H7 (cell line): ENCODE measurements at places on chromosomes 6 and 20.

- no peak for DNase-seq
These were observed 4.3 kb downstream of the EYA4 start for GRCh38 chr6:133245422-133245903.

DNA sequence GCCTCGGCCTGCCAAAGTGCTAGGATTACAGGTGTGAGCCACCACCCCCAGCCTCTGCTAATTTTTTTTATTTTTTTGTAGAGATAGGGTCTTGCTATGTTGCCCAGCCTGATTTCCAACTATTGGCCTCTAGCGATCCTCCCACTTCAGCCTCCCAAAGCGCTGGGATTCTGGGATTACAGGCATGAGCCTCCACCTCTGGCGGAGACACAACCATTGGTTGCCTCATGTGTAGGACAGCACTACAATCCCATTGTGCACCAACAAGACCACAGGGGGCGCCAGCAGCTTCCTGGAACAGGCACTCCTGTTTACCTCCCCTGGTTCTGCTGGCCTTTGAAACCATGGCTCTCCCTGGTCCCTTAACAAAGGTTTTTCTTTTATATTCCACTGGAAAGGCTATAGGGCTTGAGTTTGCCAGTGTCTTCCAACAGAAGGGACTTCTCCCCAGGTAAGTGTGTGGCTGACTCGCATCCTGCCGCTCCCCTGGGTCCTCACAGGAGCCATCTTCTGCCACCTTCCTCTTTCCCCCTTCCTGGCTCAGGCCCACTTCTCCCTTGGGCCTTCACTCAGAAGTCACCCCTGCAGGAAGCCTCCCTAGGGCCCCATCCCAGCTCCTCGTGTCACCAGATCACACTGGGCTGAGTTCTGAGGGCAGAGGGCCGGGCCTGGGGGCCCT, 39.2 kb upstream of the TLDC2 start:
- peak; percentile 89 for DNase-seq

- DNase-seq, result no peak
These were observed 31.2 kb downstream of the HLA-E start for GRCh38 chr6:30520522-30520921.

DNA sequence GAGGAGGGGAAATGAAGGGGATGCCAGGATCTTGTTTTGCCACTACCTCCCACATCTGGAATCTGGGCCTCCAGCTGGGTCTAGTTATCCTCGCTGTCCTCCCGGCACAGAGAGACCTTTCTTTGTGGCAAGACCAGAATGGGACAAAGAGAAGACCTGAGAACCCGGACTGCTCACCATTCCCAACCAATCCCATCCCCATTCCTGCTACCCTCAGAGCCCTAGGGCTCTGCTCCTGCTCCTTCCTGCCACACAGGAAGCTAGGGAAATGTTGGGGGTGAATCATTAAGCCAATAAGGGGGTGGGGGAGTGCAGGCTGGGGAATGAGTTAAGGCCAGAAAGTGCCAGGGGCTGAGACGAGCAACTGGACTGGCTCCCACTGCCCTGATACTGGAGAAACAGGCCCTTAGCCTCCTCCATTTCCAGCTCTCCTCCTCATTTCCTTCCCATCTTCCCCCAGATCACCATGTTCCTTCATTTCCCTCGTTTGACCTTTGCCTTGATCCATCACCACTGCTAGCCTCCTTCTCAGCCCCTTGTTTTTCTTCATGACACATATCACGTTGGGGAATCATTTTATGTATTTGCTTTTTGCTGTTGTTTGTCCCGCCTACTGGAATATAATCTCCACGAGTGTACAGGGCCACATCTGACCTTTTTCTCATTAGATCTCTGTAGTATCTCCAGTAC, 4.6 kb upstream of the IER3 start:
- no peak for DNase-seq

DNA sequence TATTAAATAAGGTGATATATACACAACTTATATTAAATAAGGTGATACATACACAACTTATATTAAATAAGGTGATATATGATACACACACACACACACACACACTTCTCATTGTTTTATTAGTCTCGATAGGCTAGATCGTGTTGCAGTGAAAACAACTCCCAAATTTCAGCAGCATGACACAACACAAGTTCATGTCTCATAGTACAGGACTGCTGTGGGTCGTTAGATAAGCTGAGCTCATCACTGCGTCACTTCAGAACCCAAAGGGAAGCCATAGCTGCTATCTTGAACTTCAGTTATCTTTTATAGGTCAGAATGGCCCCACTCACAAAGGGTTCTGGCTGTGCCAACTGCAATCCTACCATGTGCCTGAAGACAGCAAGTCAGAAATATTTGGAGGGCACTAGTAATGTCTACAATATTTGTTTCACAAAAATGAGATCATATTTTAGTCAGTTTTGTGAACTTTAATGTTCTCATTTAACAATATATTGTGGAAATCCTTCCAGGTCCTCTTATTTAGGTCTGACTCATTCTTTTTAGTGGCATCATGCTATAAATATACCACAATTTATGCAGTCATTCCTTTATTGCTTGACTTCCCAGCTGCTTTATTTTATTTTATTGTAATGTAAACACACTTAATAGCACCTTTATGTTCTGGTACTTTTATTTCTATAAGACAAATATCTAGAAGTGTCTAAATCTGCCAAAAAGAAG, 290.2 kb downstream of the PHACTR1 start:
- DNase-seq, result no peak

GRCh38 chr6:69164564-69165229, 529.6 kb downstream of the ADGRB3 start:
- peak; percentile 42 for DNase-seq

DNA sequence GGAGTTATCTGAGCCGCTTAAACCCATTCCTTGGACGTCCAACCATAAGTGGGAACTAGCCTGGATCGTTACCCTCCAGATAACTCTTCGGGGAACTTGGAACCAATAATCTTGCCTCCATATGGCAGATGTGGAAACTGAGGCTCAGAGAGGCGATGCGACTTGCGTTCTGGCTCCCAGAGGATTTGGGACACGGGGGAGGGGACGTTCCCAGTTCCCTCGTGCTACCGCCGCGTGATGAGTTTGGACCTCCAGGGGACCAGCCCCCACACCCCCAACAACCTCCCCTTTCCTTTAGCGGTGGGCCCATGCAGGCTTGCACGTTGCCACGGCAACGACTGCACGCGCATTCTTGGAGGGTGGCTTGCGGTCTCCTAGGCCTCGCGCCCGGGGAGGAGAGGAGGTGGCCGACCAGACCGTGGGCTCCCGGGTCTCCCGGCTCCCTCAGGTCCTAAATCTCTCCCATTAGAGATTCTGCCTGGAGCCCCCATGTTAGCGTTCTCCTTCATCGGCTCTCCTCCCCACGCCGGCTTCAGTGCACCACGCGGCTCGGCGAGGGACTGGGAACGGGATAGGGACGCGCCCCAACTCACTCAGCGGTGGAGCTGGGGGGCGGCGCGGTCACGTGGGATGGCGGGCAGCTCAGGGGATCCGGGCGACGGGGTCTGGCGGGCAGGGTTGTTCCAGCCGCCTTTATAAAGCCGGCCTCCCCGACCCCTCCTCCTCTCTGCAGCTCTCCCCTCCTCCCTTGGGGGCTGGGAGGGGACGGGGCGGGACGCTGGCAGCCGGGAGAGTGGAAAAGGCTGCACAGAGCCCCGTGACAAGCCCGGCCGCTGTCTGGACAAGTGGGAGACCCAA, at the start of gene PLTP:
Gene PLTP (minus strand): TSS at position 670 of the 858 bp plus-strand sequence. CDS start 703 bp downstream, outside the sequence.
- DNase-seq, result peak; percentile 93

DNA sequence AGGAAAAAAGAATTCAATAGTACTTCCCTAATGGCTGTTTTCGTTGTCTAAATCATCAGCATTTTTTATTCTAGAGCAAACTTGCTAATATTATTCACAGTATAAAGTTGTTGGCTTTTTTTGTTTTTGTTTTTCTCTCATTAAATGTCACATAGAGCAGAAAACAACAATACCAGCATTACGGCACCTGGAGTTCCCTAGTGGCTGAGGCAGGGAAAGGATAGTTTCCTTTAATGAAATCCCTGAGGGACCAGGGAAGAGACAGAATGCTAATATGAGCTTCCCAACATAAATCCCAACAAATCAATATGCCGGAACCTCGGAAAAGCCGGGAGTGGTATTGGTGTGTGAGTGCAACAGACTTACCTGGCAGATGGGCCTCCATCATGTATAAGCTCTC, 235.2 kb upstream of the ASCC3 start:
- no peak for DNase-seq

- DNase-seq, result no peak
These were observed 35.3 kb downstream of the ZMYND8 start for GRCh38 chr20:47320990-47321805.

GRCh38 chr20:8568075-8568474, 436.0 kb downstream of the PLCB1 start:
- no peak for DNase-seq

GRCh38 chr6:117232196-117232595, 33.2 kb upstream of the VGLL2 start:
- DNase-seq, result no peak

DNA sequence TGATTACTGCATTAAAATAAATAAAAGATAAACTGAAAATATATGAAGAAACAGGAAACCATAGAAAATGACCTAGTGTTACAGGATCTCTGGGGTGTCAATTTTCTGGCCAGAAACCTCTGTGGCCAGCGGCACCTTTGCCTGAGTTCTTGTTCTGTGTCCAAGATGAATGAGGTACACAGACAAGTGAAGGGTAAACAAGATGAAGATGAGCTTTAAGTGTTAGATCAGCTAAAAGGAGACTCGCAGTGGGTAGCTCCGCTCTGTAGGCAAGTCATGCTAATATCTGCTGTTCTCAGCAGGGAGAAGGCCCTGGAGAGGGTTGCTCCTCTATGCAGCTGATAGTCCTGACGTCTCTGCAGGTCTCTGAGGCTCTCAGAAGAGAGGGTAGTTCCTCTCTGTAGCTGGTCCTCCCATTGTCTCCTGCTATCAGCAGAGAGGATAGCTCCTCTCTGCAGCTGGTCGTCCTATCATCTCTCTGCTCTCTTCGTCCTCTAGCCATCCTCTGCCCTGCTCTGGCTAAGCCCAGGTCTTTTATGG, 35.9 kb upstream of the TBC1D22B start:
- peak; percentile 25 for DNase-seq

DNA sequence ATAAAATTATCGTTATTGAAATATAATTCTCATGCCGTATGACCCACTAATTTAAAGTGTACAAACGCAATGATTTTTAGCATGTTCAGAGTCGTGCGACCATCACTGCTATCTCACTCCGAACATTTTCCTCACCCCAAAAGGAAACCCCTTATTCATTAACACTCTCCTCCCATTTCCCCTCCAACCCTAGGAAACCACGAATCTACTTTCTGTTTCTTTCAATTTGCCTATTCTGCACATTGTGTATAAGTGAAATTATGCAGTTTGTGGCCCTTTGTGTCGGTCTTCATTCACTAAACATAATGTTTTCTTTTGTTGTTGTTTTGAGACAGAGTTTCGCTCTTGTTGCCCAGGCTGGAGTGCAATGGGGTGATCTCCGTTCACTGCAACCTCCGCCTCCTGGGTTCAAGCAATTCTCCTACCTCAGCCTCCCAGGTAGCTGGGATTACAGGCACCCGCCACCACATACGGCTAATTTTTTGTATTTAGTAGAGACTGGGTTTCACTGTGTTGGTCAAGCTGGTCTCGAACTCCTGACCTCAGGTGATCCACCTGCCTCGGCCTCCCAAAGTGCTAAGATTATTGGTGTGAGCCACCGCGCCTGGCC, 99.7 kb upstream of the ZNF217 start:
- no peak for DNase-seq

- DNase-seq, result no peak
These were observed 39.7 kb downstream of the SLC35D3 start for GRCh38 chr6:136961848-136962247.

- no peak for DNase-seq
These were observed 25.0 kb upstream of the RNF144B start for GRCh38 chr6:18362058-18362561.

- DNase-seq, result no peak
These were observed 399.2 kb downstream of the TAF4 start for GRCh38 chr20:61666471-61666832.

- peak; percentile 32 for DNase-seq
These were observed 61.2 kb downstream of the IGF2R start for GRCh38 chr6:160030103-160030502.

- no peak for DNase-seq
These were observed 10.6 kb downstream of the PDYN start for GRCh38 chr20:1983301-1983700.

DNA sequence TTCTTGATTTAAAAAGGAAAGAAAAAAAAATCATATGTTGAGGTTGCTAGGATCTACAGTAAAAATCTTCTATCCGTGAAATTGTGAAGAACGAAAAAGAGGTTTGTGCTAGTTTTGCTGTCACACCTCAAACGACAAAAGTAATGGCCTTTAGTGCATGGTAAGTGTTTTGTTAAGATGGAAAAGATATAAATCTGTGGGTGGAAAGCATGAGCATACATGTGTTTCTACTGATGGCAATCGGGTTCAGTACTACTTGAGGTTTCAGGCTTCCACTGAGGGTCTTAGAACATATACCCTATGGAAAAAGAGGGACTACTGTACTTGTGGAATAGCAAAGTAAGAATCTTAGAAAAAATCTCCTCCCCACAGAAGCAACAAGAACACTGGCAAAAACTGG, 58.0 kb downstream of the AHI1 start:
- DNase-seq, result no peak

- DNase-seq, result no peak
These were observed 56.4 kb downstream of the AIG1 start for GRCh38 chr6:143117108-143117507.

DNA sequence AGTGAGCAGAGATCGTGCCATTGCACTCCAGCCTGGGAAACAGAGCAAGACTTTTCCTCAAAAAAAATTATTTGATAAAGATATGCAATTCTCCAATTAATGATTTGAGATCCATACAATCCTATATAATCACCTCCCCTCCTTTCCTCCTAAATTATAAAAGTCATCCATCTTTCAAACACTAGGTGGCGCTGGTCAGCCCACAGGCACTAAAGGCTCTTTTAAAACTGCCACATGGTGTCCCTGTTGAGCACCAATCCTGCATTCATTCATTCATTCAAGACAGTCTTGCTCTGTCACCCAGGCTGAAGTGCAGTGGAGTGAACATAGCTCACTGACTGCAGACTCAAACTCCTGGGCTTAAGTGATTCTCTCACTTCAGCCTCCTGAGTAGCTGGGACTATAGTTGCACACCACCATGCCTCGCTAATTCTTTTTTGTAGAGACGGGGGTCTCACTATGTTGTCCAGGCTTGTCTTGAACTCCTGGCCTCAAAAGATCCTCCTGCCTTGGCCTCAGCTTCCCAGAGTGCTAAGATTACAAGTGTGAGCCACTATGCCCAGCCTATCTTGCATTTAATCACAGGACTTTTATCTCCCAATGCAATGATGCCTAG, 58.7 kb upstream of the SLC2A12 start:
- DNase-seq, result peak; percentile 76
